NCI-H774 (cell line): ENCODE measurements at places on chromosomes 12 and 14.

- DNase-seq: no peak
These were observed 2.3 kb upstream of the FOXJ2 start for GRCh38 chr12:8030189-8030588.

DNA sequence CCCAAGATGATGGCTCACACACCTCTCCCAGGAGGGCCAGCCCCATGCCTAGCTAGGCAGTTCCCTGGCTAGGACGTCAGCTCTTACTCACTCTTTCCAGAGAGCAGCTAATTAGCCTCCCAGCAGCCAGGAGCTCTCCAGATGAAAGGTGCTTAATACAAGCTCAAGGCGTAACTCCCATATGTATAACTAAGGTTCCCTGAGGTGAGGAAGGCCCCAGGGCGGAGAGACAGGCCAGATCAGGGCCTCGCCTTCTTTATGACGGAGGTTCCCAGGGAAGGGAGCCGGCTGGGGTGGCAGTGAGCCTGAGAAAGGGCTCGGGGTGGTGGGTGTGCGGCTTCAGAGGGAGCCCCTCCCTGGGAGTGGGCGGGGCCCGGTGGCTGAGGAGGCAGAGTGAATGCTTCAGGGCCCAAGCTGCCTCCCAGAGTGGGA lies 26.4 kb upstream of the ZFP36L1 start:
- DNase-seq: no peak

- DNase-seq: no peak
These were observed 33.5 kb downstream of the PYGL start for GRCh38 chr14:50910495-50911420.

GRCh38 chr14:26597589-26598080 lies at the start of gene NOVA1:
Gene NOVA1, minus strand, starts transcription at chr14:26598033. Its CDS starts 597 bp downstream, at chr14:26597436.
- DNase-seq: no peak

GRCh38 chr12:7079826-7080125 lies 12.5 kb downstream of the C1R start:
- no peak for DNase-seq

DNA sequence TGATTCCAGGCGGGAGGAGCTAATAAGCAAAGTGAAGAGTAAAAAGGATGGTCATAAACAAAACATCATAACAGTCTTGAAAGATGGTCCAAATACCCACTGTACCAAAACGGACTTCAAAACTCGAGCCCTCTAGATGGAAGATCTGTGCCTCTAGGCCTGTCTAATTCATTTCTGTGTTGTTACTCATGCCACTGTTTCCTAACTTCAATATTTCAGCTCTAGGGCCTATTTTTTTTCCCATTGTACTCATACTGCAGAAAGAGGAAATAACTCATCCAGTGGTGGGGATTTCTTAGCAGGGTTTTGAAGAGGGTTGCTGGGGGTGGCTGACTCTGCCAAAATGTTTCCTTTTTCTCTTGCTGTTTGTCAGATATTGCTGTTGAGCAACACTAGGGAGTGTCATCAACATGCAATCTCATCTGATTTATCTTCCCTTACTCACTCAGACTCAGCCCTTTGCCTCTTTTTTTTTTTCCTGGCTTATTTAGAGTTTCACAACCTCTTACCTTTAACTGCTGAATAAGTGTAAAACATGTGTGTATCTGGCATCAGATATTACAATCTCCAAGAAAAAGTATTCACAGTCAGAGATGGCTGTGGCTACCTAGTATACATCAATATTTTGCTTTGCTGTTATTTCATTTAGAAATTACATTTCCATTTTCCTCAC lies 189.6 kb downstream of the DUSP6 start:
- no peak for DNase-seq

- DNase-seq: no peak
These were observed 9.5 kb upstream of the SLCO1B3 start for GRCh38 chr12:20801035-20801434.

- peak; percentile 22 for DNase-seq
These were observed 55.0 kb downstream of the PAX9 start for GRCh38 chr14:36716614-36717184.

DNA sequence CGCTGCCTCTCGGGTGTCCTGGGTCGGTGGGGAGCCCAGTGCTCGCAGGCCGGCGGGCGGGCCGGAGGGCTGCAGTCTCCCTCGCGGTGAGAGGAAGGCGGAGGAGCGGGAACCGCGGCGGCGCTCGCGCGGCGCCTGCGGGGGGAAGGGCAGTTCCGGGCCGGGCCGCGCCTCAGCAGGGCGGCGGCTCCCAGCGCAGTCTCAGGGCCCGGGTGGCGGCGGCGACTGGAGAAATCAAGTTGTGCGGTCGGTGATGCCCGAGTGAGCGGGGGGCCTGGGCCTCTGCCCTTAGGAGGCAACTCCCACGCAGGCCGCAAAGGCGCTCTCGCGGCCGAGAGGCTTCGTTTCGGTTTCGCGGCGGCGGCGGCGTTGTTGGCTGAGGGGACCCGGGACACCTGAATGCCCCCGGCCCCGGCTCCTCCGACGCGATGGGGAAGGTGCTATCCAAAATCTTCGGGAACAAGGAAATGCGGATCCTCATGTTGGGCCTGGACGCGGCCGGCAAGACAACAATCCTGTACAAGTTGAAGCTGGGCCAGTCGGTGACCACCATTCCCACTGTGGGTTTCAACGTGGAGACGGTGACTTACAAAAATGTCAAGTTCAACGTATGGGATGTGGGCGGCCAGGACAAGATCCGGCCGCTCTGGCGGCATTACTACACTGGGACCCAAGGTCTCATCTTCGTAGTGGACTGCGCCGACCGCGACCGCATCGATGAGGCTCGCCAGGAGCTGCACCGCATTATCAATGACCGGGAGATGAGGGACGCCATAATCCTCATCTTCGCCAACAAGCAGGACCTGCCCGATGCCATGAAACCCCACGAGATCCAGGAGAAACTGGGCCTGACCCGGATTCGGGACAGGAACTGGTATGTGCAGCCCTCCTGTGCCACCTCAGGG lies 679 bp downstream of the ARF6 start:
- DNase-seq: no peak

GRCh38 chr12:129830796-129831195 lies 73.0 kb downstream of the TMEM132D start:
- no peak for DNase-seq

GRCh38 chr12:25972783-25973182 lies 14.3 kb downstream of the RASSF8 start:
- no peak for DNase-seq

DNA sequence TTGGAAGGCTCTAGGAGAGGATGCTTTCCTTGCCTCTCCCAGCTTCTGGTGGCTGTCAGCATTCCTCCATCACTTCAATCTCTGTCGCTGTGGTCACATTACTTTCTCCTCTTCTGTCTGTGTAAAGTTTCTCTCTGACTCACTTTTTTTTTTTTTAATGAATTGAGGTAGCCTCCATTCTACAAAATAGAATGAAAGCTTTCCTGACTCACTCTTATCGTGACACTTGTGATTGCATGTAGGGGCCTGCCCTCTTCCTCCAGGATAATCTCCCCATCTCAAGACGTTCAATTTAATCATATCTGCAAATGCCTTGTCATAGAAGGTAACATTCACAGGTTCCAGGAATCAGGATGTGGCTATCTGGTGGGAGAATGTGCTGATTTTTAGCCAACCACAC lies 153.5 kb upstream of the HMGA2 start:
- DNase-seq: no peak

DNA sequence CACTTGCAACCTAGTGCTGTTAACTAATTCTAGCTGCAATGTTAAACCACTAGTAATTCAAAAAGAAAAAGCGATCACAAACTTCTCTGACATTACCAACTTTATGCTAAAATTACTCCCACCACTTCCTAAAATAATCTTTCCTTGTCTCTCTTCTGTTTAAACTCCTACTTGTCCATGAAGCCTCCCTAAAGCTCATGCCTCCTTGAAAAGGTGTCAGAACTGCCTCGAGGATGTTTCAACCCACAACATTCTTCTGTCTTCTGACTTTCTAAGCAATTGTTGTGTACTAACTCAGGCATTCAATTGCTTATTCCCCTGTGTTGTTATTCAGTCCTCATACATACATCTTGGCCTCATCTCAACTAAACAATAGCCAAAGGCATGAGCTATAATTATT lies 5.9 kb downstream of the GNPTAB start:
- DNase-seq: no peak

DNA sequence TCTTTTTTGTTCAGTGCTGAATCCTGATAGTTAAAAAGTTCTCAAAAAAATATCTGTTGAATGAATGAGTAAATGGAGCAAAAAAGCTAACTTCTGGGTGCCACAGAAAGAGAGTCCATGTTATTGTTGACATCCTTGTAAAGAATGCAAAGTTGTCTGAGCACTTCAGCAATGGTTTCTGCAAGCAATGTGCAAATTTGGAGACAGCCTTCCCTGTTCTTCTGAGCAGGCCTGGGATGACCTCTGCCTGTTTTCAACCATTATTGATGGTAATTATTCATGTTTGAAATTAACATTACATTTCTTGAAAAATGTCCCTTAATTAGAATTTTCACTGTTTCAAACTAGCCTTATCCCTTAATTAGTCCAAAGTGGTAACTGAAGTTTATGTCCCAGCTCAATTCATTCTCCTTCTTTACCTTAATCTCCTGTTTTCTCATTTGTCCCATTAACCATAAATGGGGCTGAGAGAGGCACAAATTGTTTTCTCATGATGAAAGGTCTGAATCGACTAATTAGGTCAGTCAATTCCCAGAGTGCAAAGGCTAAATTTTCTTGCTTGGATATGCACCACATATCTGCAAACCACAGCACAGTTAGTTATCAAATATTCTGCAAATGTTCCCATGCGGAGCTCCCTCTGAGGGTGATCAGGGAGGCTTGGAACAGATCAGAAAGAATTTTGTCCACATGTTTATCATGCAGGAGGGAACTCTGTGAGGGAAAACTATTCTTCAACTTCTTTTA lies 139.4 kb upstream of the KRR1 start:
- no peak for DNase-seq

GRCh38 chr14:78358591-78358990 lies 188.4 kb downstream of the NRXN3 start:
- no peak for DNase-seq

DNA sequence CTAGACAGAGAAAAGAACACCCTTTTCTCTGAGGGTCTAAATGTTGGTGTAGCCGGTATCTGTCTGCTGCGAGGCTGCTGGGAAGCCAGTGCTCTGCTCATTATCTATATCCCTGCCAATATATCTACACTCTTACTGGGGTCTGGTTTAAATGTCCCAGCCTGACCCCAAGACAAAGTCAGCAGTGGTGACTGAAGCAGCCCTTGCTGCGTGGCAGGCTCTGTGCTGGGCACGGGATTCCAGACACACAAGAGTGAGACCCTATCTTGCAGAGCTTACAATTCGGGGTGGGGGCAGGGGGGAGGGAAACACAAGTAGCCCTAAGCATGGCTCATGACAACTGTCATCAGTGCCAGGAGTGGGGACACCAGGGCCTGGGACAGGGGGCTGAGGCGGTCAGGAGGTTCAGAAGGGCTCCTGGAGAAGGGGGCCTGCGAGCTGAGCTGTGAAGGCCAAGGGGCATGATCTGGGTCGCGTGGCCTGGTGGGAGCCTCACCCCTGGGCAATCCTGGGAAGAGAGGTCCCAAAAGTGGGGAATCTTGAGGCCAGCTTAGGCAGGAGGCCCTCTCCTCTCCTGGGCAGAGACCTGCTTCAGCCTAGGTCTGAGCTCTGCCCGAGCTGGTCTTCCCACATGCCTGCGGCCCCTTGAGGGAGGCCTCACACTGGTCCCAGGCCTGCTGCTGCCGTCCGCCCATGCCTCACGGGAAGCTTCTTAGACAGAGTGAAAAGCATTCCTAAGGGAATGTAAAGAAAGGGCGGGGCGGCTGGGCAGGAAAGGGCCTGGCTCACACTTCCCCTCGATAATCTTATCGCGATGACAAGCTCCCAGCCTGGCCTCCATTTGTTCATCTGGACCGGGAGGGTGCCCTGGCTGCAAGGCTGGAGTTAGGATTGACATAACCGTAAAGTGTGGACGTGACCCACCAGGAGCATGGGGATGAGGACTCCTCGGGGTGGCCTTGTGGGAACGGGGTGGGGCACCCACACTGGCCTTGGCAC lies 7.3 kb upstream of the RCOR1 start:
- DNase-seq: no peak

GRCh38 chr14:88198446-88198845 lies 124.6 kb downstream of the KCNK10 start:
- DNase-seq: no peak

DNA sequence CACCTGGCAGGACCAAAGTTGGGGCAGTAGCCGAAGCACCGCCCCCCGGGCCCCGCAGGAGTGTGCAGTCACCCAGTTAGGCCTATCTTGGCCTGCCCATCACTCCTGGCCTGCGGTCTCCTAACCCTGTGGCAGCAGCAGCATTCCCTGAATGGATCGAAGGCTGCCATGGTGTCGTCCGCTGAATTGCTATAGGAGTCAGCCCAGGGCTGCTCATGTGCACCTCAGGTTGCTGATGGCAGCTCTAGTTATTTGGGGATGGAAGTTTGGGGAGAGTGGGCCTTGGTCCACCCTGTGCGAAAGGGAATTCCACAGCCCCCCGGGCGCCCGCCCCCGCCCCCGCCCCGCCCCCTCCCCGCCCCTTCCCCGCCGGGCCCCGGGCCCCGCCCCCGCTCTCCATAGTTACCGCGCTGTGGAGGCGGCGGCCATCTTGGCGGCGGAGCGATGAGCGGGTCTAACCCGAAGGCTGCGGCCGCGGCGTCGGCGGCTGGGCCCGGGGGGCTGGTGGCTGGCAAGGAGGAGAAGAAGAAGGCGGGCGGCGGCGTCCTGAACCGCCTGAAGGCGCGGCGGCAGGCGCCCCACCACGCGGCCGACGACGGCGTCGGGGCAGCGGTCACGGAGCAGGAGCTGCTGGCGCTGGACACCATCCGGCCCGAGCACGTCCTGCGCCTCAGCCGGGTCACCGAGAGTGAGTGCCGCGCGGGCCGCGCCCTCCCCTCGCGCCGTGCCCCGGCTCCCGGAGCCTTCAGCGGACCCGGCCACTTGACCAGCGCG lies at the start of gene UNC119B:
Gene UNC119B, plus strand, starts transcription at position 428 of the 774 bp plus-strand sequence. Its CDS starts 17 bp downstream, at position 445.
- peak; percentile 52 for DNase-seq

- DNase-seq: no peak
These were observed 667.1 kb upstream of the FBXO33 start for GRCh38 chr14:40099316-40099715.

DNA sequence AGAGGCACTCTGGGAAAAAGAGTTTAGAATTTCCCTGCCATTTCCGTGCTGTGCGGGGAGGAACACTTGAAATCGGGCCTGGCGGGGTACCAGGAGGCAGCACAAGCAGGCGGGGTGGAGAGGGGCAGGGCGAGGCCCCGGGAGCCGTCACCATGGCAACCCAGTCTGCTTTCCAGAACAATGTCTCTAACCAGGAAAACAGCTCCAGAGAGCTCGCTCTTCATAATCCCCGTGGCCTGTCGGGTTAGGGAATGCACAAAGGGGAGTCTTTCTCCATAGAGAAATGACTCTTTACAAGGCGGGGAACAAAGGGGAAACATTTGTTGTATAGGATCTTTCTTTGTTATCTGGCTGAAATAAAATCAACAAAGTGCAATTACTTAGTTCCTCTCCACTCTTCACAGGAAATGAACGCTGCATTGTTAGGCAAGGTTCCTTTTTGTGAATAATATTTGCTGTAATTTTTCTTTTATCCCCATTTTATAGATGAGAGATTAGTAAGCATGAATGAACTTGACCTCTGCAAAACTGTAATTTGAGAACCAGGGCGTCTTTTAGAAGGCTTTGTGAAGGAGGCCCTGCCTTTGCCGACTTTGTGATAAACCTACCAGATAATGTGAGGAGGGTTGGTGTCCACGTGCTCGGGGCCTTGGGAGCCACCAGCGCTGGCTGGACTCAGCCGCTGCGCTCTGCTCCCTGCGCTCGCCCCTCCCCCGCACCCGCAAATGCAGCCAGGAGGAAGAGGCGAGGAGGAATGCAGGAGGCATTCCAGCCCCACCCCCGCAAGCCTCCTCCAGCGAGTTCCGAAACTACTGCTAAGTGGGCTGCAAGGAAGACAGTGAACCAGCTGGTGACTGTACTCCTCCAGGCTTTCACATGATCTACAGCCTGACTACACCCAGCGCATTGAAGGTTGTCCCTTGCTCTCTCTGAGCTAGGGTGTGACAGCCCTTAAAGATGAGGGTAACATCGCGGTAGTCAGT lies 105.2 kb upstream of the ATF7IP start:
- DNase-seq: peak; percentile 68
